ENCODE measurements at places on chromosomes 5 and 9. TPM values are rescaled to one million over a fixed set of nuclear protein-coding genes. Genes with fewer than 3 reads are reported as not detected.

The SHOC1 gene
- total RNA-seq, result not detected

The CARD9 gene
- 0.86 TPM for total RNA-seq

The BAAT gene
- 0.06 TPM for total RNA-seq

The TMEM252 gene
- not detected for total RNA-seq

The SLC2A8 gene
- 10.5 TPM for total RNA-seq

The IL13 gene
- not detected for total RNA-seq

DNA sequence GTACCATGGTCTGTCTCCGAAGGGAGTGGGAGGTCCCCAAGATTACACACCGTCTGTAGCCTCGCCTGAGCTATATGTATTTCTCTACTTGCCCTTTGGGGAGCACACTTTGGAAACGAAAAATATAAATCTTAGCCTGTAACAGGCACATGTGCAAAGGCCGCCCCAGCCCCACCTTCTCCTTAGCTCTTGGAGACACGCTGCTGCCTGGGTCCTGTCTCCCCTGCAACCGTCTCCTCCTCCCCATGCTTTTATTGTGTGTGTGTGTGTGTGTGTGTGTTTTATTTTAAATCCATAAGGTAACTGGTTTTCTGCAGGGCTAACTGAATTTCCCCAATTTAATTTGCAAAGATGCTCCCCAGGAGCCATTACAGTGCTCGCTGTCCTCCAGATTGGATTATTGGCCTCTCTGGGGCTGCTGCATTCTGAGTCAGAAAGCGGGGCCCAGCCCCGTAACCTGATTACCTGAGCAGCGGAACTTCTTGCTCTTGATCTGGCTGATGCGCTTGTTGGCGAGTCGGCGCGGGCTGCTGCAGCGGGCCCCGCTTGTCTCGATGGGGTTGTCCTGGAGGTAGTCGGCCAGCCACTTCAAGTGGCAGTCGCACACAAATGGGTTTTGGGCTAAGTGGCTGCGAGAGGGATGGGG, 193.3 kb upstream of the PANK3 start:
- DNase-seq, result no peak

DNA sequence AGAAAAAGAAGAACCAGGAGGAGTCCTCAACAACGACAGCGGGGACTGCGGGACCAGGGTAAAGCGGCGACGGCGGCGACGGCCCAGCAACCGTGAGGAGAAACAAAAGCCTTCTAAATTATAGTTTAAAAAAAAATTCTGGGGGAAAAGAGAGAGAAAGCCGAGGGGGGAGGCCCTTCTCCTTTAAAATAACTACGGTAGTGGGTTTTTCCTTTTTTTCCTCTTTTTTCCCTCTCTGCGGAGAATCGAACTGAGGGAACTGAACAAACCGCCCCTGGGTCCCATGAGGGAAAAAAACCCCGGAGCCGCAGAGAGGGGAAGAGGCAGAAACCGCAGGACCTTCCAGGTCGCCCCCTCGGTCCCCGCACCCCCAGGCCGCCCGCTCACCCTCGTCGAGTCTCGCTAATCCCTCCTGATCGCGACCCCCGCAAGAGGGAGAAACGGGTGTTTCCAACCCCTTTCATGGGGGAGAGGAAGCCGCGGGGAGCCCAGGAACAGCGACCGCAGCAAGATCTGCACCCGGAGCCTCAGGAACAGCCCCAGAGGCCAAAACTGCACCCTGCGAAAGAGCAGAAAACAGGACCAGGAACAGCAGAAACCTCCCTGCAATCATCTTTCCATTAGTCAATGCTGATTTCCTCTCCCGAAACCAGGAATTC, 453 bp downstream of the CPEB4 start:
- DNase-seq, result peak; percentile 33

DNA sequence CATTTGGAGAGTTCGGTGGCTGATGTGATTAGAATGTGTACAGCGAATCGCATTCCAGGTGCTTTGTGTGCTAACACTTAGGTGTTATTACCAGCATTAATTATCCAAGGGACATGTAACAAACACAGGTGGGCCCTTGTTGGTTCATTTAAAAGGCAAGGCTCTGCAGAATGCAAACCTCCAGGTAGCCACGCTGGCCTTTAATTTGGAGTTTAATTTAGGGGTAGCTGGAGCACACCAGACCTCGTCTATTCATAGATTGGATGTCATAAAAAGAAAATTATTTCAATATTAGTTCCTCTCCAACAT, 191.1 kb downstream of the MAT2B start:
- DNase-seq, result no peak

DNA sequence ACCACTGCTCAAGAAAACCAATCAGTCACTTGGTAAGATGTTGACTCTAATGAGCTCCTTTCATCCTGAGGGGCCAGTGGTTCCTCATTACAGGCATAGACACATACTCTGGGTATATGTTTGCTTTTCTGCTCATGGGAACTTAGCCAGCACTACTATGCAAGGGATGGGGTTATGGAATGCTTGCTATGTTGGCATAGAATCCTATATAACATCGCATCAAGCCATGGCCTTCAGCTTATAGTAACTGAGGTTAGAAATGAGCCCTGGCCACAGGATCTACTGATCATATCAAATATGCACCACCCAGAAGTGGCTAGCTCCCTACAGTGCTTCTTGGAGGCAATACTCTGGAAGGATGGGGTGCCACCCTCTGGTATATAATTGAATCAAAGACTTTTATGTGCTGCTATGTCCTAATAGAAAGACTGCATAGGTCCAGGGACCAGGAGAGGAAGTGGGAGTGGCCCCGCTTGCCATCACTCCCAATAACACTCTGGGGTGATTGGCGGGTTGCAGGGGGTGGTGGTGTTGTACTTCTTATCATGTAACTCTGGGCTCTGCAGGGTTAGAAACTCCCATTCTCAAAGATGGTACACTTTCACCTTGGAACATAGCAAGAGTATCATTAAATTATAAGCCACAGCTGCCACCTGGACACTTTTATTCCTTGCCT, 70.3 kb downstream of the ZNF366 start:
- peak; percentile 45 for DNase-seq
